ENCODE measurements at places on chromosomes 3 and 15.

GRCh38 chr3:23594066-23594465, 211.7 kb upstream of the UBE2E1 start:
- H3K4me3 ChIP-seq, result no peak overlapping the region
- H3K27ac ChIP-seq, result no peak overlapping the region
- no peaks in the 10 kb centered on the region for H3K27me3 ChIP-seq
- H3K4me1 ChIP-seq, result no peaks in the 10 kb centered on the region
- H3K36me3 ChIP-seq, result no peaks in the 10 kb centered on the region

DNA sequence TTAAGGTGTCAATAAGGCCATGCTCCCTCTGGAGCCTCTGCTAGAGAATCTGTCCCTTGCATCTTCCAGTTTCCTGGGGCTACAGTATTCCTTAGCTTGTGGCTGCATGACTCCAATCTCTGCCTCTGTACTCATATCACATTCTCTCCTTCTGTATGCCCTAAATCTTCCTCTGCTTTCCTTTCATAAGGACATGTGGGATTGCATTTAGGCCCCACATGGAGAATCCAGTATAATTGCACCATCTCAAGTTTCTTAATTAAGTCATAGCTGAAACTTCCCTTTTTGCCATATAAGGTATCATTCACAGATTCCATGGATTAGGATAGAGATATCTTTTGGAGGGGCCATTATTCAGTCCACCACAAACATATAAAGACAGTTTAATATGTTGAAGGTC, 409.8 kb upstream of the TMCO5A start:
- H3K4me1 ChIP-seq, result no peaks in the 10 kb centered on the region
- no peak for DNase-seq

DNA sequence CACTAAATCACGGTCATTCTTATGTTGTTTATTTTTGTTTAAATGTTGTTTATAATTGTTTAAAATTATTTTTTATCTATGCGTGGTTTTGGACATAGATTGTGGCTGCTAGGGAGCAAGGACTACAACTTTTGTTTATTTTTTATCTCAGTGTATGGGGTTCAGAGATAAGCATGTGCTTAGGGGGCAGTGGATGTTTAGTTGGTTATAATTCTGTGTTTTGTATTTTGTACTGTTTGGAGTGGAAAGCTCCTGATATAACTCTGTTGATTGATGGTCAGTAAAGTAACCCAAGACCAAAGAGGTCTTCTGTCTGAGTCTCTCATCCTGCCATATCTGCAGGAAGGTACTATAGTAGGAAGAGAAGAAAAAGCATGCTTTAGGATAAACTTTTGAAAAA, 36.5 kb upstream of the NPHP3 start:
- no peaks in the 10 kb centered on the region for H3K27me3 ChIP-seq
- no peaks in the 10 kb centered on the region for H3K36me3 ChIP-seq
- no peak overlapping the region for H3K4me3 ChIP-seq
- no peak overlapping the region for H3K27ac ChIP-seq
- no peak for DNase-seq

DNA sequence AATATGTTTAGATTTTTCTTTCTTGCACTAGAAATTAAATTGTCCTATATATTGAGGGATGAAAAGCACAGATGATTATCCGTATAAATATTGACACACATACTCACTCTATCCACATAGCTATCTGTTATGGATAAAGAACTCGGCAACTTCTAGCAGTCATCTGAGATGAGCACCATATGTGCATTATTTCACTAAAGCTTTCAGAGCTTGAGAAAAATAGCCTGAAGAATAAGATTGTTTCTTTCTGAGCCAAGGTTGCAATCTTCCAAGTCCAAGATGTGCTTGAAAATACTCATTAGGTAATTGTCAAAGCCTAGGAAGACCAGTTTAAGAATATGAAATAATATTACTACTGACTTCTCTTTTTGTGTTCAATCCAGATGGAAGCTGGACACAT, 40.5 kb downstream of the COL8A1 start:
- no peaks in the 10 kb centered on the region for H3K36me3 ChIP-seq
- no peaks in the 10 kb centered on the region for H3K27me3 ChIP-seq
- H3K4me1 ChIP-seq, result no peaks in the 10 kb centered on the region
- H3K4me3 ChIP-seq, result no peak overlapping the region
- DNase-seq, result no peak

GRCh38 chr15:59413577-59413976, 24.4 kb upstream of the FAM81A start:
- no peaks in the 10 kb centered on the region for H3K36me3 ChIP-seq
- H3K4me3 ChIP-seq, result no peak overlapping the region
- H3K27ac ChIP-seq, result no peak overlapping the region
- no peak for DNase-seq
- no peaks in the 10 kb centered on the region for H3K27me3 ChIP-seq

DNA sequence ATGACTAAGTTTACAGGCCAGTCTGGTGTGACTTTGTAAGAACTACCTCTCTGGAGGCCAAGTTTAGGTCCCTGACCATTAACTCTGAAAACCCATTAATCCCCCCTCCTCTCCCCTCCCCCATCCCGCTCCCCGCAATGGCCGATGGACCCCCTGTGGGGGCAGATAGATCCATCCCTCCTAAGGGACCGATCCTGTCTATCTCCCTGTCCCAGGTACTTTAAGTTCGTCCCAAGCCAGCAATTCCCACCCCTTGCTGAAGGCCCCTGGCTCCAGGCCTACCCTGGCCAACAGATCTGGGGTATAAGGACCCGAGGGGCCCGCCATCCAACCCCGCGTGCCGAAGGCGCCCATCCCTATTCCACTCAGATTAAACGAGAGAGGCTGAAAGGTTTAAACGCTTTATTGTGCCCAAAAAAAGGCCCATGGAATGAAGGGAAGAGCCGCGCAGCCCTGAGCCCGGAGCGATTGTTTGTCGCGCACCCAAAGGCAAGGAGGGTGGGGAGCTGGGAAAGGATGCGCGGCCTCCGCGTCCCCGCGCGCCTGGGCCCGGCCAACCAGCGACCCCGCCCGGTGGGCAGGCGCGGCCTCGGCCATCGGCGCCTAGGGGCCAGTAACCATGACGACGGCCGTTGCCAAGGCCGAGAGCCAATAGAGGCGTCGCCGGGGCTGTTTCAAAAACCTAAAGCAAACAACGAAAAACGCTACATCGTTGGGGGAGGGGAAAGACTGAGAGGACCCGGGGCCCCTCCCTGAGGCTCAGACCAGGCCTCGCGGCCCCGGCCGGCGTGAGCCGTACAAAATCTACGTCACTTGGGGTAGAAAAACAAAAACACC, 35.9 kb downstream of the HMCES start:
- H3K27ac ChIP-seq, result peak overlapping the region; percentile 85
- no peaks in the 10 kb centered on the region for H3K4me1 ChIP-seq
- peak overlapping the region; percentile 80 for H3K4me3 ChIP-seq

GRCh38 chr3:183182073-183182472, 19.5 kb upstream of the LAMP3 start:
- no peak overlapping the region for H3K27ac ChIP-seq
- H3K27me3 ChIP-seq, result peaks cover 27% of the 10 kb centered on the region
- H3K4me3 ChIP-seq, result no peak overlapping the region

GRCh38 chr3:25043749-25044148, 384.3 kb upstream of the RARB start:
- H3K4me1 ChIP-seq, result no peaks in the 10 kb centered on the region
- H3K4me3 ChIP-seq, result no peak overlapping the region
- no peaks in the 10 kb centered on the region for H3K36me3 ChIP-seq
- DNase-seq, result no peak

- H3K4me1 ChIP-seq, result no peaks in the 10 kb centered on the region
- H3K27ac ChIP-seq, result no peak overlapping the region
- H3K4me3 ChIP-seq, result no peak overlapping the region
- no peak for DNase-seq
Measured at GRCh38 chr3:83426300-83426699, 1532.5 kb upstream of the CADM2 start.

GRCh38 chr3:153242896-153243295, 80.9 kb downstream of the RAP2B start:
- H3K27ac ChIP-seq, result no peak overlapping the region
- H3K4me3 ChIP-seq, result no peak overlapping the region
- no peaks in the 10 kb centered on the region for H3K4me1 ChIP-seq
- DNase-seq, result no peak
- H3K36me3 ChIP-seq, result no peaks in the 10 kb centered on the region
- no peaks in the 10 kb centered on the region for H3K27me3 ChIP-seq

DNA sequence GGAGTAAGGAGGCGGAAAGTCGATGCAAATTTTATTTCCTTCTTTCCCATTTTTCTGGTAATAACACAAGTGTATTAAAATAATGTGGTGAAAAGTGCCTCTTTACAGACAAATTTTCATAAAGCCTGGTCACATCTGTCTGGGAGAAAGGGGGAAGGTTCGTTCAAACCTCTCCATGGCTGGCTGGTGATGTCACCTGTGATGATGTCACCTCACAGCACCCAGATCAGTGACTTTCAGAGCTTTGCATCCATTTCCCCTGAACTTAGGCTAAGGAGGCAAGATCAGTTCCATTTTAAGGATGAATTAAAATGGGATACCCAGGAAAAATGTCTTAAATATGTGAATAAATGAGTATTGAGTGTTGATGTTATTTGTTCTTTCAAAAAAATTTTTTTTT, 34.1 kb downstream of the ATP10A start:
- no peak for DNase-seq
- no peak overlapping the region for H3K27ac ChIP-seq
- H3K4me3 ChIP-seq, result no peak overlapping the region

DNA sequence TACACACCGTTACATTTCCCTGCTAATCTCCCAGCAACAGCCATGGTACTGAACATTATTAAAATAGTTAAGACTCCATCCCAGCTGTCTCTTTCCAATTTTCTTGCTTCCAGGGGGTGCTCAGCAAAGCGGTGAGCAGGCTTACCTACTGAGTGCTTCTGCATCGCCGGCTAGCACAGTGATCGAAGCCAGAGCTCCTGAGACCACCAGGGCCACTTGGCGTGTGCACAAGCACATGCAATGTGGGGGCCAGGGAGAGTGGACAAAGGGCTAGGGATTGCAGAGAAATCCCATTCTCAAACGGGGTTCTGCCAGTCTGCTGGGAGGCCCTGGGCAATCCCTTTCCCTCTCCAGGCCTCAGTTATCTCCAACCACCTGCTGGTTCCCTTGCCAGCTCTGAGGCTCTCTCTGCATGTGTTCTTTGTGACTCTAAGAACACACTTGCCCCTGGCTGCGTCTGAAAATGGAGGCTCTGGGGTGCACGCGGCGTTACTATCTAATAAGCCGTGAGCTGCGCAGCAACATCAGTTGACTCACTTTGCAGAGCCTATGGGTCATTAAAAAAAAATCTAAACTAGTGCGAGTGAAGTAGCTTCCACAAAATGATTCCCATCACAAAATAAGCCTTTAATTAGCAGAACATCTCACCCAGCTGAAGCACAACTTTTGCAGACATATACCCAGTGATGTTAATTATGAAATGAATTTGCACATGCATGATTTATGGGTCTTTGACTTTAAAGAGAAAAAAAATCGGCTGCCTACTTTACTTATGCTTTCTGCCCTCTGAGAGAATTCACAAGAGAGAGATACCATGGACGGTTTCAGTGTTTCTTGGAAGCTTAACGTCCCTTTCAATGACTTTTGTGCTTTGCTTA, 271.5 kb downstream of the TLE3 start:
- no peak overlapping the region for H3K27ac ChIP-seq
- H3K4me3 ChIP-seq, result no peak overlapping the region
- DNase-seq, result no peak
- H3K4me1 ChIP-seq, result no peaks in the 10 kb centered on the region
- no peaks in the 10 kb centered on the region for H3K36me3 ChIP-seq
- H3K27me3 ChIP-seq, result no peaks in the 10 kb centered on the region

DNA sequence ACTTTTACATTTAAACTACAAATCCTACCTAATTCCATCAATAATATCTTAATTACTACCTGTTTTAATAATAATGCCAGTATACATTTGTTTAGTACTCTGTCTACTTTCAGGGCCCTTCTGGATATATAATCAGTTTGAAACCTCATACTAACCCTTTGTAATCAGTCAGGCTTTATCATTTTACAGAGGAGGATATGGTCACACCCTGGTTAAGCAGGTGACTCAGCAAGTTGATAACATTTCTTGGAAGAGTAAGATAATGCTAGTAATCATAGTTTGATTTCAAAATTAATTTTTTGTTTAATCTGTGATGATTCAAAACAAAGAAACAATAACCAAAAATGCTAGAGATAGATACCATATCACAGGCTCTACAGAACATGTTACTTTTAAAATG, 208.2 kb upstream of the MANF start:
- no peaks in the 10 kb centered on the region for H3K4me1 ChIP-seq
- DNase-seq, result no peak
- no peak overlapping the region for H3K4me3 ChIP-seq
- H3K36me3 ChIP-seq, result no peaks in the 10 kb centered on the region
- H3K27me3 ChIP-seq, result no peaks in the 10 kb centered on the region

- H3K4me1 ChIP-seq, result no peaks in the 10 kb centered on the region
- H3K4me3 ChIP-seq, result no peak overlapping the region
- DNase-seq, result no peak
- no peak overlapping the region for H3K27ac ChIP-seq
Measured at GRCh38 chr3:11690863-11691766, 47.4 kb upstream of the VGLL4 start.

DNA sequence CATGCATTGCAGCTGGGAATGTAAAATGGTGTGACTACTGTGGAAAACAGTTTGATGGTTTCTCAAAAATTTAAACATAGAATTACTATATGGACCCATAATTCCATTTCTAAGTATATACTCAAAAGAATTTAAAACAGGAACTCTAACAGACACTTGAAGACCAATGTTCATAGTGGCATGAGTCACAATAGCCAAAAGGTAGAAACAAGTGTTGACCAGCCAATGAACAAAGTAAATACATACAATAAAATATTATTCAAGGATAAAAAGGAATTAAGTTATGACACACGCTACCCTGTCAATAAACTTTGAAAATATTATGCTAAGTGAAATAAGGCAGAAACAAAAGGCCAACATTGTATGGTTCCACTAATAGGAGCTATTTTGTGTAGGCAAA, 357.4 kb upstream of the IL12A start:
- no peak overlapping the region for H3K27ac ChIP-seq
- no peaks in the 10 kb centered on the region for H3K4me1 ChIP-seq
- DNase-seq, result no peak
- no peak overlapping the region for H3K4me3 ChIP-seq
- H3K27me3 ChIP-seq, result no peaks in the 10 kb centered on the region

Data from colonic mucosa (tissue), 4 donors.